ENCODE measurements at places on chromosomes 7 and 10.

- peak; percentile 87 for DNase-seq
Measured at GRCh38 chr10:94343151-94343550, 19.6 kb downstream of the NOC3L start.

DNA sequence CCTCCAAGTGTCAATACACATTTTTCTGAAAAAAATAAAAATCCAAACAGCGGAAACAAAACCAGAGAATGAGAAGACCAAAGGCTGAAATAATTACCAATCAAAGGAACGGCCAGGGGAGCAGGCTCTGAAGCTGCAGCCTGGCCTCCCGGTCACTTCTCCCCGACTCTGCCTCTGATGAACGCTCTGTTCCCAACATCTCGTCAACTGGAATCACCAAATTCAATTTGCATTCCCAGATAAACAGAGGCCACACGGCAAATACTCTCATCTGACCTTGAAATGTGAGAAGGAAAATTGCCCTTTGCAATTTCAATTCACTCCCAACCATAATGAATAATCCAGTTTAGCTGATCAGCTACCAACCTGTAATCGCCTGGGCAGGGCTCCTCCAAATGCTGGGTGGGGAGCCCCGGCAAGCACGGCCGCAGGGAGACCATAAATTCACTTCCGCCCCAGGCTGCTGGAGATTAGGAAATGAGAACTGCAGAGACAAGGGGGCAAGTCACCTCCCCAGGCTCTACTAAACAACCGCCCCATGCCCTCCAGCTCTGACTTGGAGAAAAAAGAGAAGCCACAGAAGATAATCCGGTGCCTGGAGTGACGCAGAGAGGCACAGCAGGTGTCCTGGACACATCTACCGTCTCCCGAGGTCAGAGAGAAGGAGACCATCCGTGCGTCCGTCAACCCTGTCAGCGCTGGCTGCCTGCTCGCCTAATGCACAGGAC, 153.2 kb downstream of the MAD1L1 start:
- no peak for DNase-seq

DNA sequence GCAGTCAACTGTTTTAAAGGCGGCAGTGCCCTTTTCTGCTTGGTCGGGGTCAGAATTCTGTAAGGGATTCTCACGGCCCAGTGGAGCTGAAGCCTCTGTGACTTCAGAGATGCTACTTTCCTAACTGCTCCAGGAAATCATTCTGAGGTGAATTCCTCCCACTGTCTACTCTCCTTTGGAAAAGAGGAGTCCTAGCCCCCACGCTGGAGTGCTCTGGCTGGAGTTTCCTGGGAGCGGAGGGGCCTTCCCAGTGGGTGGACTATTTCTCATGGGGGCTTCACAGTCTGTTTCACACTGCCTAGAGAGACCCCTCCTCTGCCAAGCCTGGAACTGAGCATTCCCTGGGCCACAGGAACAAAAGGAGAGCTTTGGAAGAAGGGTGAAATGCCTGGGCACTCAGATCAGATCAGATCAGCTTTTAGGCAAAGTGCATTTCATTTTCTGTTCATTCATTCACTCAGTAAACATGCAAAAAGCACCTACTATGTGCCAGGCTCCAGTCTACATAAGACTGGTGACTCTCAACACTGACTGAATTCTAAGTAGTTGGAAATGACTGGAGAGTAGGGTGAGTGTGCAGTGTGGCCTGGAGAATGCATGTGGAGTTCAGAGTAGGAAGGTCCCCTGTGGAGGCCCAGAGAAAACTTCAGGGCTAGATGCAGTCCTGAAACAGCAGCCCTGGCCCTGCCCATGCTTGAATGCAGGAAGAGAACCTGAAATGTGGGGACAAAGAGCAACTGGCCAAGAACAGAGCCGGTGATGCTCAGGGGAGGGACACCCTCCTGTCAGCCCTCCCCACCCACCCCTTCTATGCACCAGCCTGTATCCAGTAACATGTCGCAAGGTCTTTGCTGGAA, 12.2 kb downstream of the ZNF488 start:
- DNase-seq, result no peak

- DNase-seq, result no peak
Measured at GRCh38 chr10:90641731-90642130, 216.1 kb downstream of the HTR7 start.

GRCh38 chr10:45151467-45152214, 150.9 kb downstream of the ZNF22 start:
- DNase-seq, result no peak

DNA sequence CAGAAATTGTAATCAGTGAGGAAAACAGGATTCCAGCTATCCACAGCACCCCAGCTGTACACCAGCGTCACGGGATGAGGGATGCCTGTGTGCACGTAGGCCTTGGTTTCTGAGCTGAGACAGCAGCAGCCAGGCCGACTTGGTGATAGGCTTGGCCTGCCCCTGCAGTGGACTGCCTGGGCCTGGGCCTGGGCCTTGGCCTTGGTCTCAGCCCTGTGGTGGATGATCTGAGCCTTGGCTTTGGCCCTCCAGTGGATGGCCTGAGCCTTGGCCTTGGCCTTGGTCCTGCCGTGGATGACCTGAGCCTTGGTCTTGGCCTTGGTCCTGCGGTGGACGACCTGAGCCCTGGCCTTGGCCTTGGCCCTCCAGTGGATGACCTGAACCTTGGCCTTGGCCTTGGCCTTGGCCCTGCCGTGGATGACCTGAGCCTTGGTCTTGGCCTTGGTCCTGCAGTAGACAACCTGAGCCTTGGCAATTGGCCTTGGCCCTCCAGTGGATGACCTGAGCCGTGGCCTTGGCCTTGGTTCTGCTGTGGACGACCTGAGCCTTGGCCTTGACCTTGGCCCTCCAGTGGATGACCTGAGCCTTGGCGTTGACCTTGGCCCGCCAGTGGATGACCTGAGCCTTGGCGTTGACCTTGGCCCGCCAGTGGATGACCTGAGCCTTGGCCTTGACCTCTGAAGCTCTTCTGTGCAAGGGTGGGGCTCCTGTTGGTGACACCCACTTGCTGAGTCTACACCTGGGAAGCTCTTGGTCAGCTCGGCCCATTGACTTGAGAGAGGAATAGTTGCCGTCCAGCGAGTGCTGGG, 93.8 kb downstream of the CUX1 start:
- DNase-seq, result no peak

GRCh38 chr10:14282276-14282675, 48.4 kb downstream of the FRMD4A start:
- peak; percentile 42 for DNase-seq

Measured in iris pigment epithelial cell (primary cell).